Stimulated activated CD8-positive, alpha-beta memory T cell treated with anti-CD3 and anti-CD28 coated beads, Interleukin-7, amount 100 ng/mL, for 48 hours (primary cell): ENCODE measurements at places on chromosomes 5 and 9.

DNA sequence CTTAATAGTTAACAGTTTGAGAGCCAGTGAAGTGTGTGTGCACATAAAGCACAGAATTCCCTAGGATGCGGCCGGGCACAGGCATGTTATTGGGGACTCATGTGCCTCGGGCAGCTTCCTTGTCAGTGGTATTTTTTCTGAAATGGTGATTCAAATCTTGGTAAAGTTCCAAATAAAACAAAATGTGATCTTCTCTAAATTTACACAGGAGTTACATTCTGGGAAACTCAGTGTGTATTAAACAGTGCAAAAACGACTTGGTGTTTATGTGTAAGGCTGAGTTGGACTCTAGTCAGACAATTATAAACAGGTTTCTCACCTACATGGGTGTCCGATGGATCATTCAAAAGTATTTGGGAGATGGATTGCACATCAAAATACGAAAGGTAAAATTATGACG lies 48.9 kb downstream of the BOD1 start:
- no peak for DNase-seq

- DNase-seq: no peak
Measured at GRCh38 chr5:78006449-78006848, 230.3 kb upstream of the TBCA start.

- no peak for DNase-seq
Measured at GRCh38 chr9:128163523-128164306, 3.6 kb downstream of the BBLN start.

DNA sequence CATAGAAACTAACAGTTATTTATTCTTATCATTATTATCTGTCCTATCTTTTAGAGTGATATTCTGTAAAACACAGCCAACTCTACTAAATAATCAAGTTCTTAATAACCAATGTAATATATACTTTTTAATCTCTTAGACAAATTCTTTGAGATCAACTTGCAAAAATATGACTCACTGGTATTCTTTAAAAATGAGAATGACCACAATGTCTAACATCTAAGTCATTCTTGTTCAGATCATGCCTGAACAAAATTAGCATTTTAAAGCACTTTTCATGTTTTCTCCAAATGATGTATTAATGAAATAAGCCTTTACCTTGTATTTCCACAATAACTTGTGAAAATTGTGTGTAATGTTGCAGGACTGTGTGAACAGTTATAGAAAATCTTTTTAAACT lies 356.9 kb upstream of the RGMB start:
- DNase-seq: no peak

DNA sequence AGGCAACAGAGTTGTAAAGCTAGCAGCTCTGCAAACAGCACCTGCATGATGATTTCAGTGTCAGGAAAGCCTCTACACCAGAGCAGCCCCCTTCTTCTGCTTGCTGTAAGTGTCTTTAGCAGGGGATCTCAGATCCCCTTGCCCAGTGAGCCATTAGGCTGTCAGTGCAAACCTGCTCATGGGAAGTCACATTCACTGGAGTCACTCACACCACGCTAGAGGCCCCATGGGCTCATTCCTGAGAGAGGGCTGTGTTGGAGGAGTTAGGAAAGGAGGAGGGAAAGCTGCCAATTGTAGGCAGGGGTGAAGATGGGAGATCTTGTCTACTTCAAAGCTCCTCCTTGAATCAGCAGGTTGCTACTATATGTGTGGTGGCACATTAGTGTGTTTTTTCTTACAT lies 275.2 kb downstream of the SMARCA2 start:
- DNase-seq: no peak

DNA sequence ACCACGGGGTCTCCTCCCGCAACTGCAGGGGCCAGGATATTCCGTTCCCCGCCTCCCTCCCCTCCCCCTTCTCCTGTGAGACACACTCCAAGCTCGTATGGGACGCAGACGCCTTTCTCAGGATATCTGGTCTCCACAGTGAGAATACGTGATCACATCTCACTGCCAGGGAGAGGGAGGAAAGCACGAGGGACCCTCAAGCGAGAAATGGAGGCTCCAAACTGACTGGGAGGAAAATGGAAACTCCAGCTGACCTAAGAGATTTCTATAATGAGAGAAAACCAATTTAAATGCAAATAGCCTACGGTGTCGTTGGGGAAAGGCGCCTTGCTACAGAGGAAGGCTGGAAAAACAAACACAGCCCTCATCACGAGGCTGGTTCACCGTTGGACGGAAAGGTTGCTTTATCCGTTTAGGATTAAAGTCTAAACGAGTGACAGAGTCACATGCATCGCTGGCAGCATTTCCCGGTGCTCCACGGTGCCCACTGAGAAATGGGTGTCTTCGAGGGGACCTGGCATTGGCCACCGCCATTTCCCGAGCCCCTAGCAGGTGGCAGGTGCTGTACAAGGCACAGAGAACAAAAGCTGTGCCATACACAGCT lies 116.9 kb upstream of the CPEB4 start:
- DNase-seq: no peak

- no peak for DNase-seq
Measured at GRCh38 chr5:170057311-170057710, 48.4 kb upstream of the FOXI1 start.
